ENCODE measurements at places on chromosomes 1 and 21.

- DNase-seq, result no peak
Observed at GRCh38 chr21:41891132-41891531, 12.0 kb upstream of the PRDM15 start.

- no peak for DNase-seq
Observed at GRCh38 chr1:29983321-29983720, 740.1 kb downstream of the MATN1 start.

GRCh38 chr1:64084451-64084850, 119.0 kb upstream of the UBE2U start:
- DNase-seq, result no peak

GRCh38 chr1:228930479-228930957, 195.2 kb downstream of the RHOU start:
- DNase-seq, result no peak

GRCh38 chr21:39489380-39489924, 37.7 kb downstream of the SH3BGR start:
- DNase-seq, result no peak

- DNase-seq, result no peak
Observed at GRCh38 chr1:204959374-204959773, 83.6 kb upstream of the CNTN2 start.

- no peak for DNase-seq
Observed at GRCh38 chr1:65469126-65469888, 48.8 kb downstream of the LEPR start.

DNA sequence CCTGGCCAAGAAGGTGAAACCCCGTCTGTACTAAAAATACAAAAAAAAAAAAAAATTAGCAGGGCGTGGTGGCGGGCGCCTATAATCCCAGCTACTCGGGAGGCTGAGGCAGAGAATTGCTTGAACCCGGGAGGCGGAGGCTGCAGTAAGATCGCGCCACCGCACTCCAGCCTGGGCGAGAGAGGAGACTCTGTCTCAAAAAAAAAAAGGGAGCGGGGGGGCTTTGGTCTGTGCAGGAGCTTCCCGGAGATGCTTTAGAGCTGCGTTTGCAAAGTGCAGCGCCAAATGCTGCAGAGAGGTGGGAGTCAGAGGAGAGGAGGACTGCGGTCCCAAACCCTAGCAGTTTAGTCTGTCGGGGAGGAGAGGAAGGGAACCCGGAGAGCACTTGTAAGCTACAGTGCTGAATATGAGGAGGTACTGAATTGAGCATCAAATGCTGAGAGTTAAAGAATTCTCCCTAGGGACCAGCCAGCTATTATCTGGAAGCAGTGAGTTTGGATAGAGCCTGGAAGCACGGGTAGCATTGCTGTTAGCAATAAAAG, 569 bp downstream of the FALEC start:
- peak; percentile 14 for DNase-seq

- no peak for DNase-seq
Observed at GRCh38 chr1:58884706-58885661, 101.1 kb upstream of the JUN start.

DNA sequence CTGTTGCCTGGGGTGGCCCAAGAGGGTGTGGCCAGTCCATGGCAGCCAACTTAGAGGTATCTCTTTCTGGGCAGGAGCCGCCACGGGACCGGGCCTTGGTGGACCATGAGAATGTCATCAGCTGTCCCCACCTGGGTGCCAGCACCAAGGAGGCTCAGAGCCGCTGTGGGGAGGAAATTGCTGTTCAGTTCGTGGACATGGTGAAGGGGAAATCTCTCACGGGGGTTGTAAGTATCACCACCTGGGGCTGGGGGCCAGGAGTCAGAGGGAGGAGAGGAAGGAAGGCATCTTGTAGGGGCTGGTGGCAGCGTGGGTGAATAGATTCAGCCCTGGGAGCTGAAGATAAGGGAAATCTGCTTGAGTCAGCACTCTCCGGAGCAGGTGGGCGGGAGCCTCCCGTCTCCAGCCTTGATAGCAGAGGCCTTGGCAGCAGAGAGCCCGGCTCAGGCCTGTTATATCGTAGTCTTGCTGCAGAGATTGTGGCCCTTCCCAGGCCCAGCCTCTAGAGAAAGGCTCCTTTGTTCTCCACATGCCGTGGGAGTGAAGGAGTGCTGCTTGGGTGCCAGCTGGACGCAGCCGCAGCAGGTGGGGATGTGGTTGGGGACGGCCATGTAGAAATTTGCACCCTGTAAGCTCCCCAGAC, 25.4 kb downstream of the PHGDH start:
- DNase-seq, result no peak

DNA sequence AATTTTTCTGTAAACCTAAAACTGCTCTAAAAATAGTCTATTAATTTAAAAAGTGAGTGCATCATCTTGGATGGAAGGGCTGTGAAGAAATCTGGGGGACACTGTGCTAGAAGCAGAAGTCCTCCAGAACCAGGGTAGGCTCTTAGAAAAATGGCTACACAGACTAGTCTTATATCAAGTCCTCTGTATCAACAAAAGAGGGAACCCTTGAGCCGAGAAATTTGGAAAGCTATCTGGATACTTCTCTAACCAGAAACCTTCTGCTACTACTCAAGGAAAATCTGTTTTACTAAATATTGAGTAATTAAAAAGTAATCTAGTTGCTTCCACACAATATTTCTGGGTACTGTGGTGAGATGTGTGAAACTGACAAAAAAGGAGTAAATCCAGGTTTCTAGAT, 92.1 kb downstream of the WDR3 start:
- DNase-seq, result no peak

GRCh38 chr1:214609692-214610091, 6.7 kb downstream of the CENPF start:
- DNase-seq, result no peak

- DNase-seq, result no peak
Observed at GRCh38 chr1:5349526-5349925, 642.7 kb downstream of the NPHP4 start.

- DNase-seq, result peak; percentile 19
Observed at GRCh38 chr1:205013683-205014367, 29.2 kb upstream of the CNTN2 start.

- DNase-seq, result no peak
Observed at GRCh38 chr1:193114485-193115095, 7.2 kb upstream of the CDC73 start.

DNA sequence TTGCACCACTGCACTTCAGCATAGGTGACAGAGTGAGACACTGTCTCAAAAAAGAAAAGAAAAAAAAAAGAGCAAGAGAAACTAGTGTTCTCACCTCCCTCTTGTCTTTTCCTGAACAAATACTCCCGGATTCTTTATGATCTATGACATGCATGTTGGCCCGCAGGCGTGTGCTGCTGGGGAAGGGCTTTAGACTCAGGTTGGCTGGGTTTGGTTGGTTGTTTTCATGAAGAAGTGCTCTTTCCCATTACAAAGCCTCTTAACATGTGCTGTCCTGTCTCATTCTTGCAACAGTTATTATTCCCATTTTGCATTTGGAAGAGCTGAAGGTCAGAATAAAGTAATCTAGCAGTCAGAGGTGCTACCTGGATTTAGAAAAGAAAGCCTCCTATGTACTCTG, 79.5 kb downstream of the TRABD2B start:
- DNase-seq, result no peak

DNA sequence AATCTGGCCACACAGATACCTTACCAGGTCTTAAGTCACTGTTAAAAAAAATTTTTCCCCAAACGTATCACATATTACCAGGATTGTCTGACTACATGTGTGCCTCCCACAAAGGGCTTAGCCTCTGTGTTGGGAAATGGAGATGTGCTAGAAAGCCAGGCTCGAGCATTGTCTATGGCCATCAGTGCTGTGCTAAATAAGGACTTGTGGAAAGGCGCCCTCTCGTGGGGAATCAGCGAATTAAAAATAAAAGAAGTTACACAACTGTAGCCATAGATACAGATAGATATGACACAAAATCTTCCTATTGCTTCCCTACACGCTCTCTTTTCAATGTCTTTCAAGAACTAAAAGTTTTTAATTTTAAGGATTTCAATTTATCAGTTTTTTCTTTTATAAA, 47.5 kb upstream of the CRNN start:
- peak; percentile 23 for DNase-seq

Measured in HL-60 (cell line).